ENCODE measurements at places on chromosomes 12 and 14.

GRCh38 chr12:108700833-108701541, 30.3 kb downstream of the CORO1C start:
- no peak for DNase-seq

DNA sequence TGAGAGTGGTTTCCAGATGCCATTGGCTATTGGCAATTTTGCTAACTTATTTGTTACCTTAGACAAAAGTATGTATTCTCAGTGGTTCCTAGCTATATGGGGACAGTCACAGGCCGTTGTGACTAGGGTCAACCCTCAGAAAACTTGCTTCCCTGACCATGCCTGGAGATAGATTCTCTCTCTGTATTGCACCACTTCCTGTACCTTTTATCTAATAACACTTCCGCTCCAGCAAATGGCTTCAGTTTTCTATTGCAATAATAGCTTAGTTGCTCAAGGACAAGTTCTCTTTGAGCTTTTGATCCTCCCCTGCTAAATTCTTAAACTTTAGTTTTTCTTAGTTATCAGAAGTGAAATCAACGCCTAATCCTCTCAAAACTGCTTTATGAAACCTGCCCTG, 338.0 kb downstream of the RMST start:
- no peak for DNase-seq

DNA sequence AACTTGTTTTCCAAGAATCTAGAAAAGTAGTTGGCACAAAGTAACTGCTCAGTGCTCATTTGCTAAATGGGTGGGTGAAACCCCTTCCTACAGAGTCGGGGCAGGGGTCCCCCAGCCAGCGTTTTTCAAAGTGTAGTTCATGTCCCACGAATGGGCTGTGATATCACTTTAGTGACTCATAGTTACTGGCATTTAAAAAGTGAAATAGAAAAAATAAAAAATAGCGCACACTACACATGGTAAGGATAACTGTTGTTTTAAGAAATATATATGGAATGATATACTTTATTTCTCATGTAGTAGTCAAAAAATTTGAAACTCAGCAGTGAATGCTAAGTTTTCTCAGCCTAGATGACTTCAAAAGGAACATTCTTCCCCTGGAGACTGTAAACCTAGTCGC, 250.4 kb downstream of the CHST11 start:
- DNase-seq = no peak

DNA sequence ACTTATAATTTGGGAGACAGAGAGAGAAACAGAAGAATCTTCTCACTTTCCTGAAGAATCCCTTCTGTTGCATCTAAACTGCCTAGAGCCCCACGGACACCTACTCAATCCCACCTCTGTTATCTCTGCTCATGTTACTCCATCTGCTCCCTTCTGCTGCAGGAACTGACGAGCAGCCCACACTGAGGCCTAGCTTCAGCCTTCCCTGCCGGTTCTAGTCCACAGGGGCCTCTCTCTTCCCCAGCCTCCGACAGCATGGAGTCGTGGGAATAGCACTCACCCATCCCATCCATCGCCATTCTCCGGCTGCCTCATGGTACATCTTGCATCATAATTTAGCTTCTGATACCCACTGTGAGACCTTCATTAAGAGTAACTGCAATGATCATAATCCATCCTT, 4.0 kb downstream of the RAB15 start:
- no peak for DNase-seq

DNA sequence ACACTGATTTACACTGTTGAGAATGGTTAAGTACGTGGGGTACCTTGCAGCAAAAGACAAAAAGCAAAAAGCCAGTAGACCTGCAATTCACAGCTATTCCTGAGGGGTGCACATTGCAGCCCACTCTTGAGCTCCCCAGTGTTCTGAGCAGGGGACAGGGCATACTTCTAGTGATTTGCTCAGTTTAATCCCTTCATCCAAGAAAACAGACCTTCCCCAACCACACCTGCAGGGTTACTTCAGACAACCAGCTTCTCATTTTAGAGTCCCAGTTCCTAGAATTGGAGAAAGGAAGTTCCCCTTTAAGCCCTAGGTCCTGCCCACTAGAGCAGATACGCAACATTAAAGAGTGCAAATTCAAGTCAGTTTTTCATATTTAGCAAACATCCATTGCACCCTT, 3.6 kb upstream of the WSB2 start:
- DNase-seq = no peak

- DNase-seq = no peak
These were observed 2.7 kb downstream of the SDR9C7 start for GRCh38 chr12:56931474-56931978.

DNA sequence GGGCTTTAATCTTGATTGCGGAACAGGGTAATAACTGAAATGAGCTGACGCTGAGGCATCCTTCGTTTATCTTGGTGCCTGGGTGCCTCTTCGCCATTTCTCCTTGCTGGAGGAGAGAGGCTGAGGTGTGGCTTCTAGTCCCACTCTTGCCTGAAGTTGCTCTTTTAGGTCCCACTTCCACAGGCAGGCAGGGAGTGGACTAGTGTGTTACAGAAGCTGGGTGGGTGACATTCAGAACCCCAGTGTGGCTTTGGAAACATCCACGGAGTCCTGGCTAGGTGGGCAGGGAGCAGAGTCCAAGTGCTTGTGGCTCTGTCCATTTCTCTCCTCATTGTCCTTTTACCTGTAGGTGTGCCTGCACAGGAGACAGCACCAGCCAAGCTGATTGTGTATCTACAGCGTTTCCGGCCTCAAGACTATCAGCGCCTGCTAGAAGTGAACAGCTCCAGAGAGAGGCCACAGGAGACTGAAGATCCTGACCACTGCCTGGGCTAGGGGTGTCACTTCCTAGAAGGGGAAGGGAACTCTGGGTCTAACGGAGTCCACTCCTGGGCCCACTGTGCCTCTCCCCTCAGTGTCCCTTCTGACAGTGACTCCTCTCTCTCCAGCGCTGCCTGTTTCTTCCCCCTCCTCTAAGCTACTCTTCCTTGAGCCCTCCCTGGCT, 2.4 kb downstream of the THTPA start:
- no peak for DNase-seq

GRCh38 chr14:97641827-97642226, 844.6 kb downstream of the VRK1 start:
- no peak for DNase-seq

GRCh38 chr14:34030864-34031263, 80.0 kb upstream of the EGLN3 start:
- no peak for DNase-seq

DNA sequence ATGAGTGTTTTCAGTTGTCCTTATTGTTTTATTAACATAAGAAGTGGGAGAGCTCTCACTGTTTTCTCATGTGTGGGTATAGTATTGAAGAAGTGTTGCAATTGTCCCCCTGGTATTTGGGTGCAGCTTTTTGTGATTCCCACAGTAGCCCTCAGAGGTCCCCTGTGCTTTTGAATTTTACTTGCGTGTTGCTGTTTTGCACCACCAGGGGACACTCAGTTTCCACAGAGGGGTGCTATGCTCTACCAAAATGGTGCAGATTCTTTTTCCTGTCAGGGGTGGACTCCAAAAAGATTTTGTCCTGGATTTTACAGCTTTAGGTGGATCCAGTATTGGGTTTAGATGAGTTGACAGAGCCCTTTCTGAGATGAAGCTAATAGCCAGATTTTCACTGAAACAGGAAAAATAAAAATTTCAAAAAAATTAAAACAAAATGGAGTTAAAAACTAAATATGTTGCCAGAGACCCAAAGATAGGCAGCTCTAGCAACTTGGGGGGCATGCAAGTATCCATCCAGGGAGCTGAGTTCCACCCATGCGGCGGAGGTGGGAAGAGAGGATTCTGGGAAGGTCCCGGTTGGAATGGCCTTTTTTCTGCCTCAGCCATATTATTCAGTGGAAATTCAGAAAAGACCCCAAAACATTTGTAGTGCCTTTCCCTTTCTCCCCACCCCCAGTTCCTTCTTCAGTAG, 50.2 kb downstream of the TTLL5 start:
- no peak for DNase-seq

- DNase-seq = no peak
These were observed 1319.1 kb downstream of the TMEM121 start for GRCh38 chr14:106845286-106846087.

- no peak for DNase-seq
These were observed 35.2 kb upstream of the FAM181A start for GRCh38 chr14:93891756-93892504.

DNA sequence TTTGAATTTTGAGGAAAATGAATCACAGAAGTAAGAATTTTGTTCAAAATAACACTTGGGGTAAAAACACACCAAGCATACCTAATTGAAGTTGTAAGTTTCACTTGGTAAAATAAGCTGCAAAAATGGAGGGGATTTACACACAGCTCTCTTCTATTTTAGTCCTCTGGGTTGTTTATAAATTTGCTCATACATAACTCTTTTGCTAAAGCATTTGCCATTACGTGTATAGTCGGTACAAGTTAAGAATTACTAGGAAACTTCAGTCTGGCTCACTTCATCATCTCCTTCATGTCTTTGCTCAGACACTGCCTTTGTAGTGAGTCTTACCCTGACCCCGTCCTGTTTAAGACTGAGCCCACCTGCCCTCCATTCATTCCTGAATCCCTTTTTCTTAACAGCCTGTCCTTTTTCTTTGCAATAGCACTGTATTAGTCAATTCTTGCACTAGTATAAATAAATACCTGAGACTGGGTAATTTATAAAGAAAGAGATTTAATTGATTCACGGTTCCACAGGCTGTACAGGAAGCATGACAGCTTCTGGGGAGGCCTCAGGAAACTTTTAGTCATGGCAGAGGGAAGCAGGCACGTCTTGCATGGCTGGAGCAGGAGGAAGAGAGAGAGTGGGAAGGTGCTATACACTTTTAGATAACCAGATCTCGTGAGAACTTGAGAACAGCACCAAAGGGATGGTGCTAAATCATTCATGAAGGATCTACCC, 451.1 kb downstream of the PCNX1 start:
- DNase-seq = no peak

DNA sequence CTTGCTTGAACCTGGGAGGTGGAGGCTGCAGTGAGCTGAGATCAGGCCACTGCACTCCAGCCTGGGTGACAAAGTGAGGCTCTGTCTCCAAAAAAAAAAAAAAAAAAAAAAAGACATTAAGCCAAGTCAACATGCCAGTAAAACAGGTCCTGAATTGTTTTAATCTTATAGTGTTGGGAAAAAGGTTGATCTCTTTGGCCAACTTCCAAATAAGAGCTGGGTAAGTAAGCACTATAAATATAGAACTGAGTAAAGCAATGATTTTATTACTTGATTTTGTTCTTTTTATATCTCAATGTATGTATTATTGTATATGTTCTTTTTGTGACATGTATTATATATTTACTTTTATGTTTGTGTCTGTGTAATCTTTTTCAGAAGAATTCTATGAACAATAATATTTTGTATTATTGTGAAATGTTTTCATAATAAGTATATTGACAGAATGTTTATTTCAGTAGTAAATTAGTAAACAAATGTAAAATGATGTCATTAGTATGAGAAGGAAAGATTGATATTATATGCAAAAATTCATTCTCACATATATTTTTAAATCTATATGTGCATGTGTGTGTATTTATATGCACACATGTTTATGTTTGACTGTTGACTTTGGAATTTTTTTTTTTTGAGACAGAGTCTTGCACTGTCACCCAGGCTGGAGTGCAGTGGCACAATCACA, 9.6 kb upstream of the AKAP6 start:
- no peak for DNase-seq

GRCh38 chr12:108254030-108254429, 85.1 kb downstream of the CMKLR1 start:
- DNase-seq = no peak

- DNase-seq = no peak
These were observed 21.0 kb upstream of the MAP1LC3B2 start for GRCh38 chr12:116538076-116538591.

GRCh38 chr12:8603286-8603685, 9.4 kb downstream of the AICDA start:
- no peak for DNase-seq

DNA sequence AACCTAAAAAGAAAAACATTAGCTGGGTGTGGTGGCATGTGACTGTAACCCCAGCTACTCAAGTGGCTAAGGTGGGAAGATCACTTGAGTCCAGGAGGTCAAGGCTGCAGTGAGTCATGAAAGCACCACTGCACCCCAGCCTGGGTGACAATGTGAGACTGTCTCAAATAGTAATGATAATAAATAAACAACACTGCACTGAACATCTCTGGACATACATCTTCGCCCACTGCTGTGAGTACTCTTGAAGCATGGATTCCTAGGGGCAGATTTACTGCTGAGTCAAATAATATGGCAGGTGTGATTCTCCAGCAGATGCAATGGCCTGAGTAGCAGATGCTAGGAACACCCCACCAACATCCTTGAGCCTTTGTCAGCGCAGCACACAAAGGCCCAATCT, 23.6 kb downstream of the ABCB9 start:
- DNase-seq = no peak

DNA sequence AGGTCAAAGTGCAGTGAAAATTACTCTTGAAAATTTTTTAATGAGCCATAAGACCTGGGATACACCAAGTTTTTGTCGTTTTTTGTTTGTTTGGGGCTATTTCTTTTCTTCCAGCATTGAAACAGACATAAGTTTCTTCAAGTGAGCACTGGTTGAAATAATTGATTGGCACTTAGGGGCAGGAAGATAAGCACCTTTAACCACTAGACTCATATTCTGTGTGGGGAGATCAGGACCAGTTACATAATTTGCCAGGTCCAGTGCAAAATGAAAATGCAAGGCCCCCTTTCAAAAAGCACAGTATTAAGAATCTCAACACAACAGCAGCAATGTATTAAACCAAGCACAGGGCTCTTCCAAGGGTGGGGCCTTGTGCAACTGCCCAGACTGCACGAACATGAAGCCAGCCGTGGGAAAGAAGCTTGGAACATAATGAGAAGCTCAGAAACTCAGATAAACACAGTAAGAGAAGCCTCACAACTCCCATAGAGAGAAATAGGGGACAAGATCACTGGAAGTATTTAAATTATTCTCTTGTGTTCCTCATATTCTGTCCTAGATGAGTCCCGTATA, 3.2 kb upstream of the TCP11L2 start:
- DNase-seq = no peak
